ENCODE measurements at places on chromosomes 4 and X. TPM values are rescaled to one million over a fixed set of nuclear protein-coding genes. Genes with fewer than 3 reads are reported as not detected.

DNA sequence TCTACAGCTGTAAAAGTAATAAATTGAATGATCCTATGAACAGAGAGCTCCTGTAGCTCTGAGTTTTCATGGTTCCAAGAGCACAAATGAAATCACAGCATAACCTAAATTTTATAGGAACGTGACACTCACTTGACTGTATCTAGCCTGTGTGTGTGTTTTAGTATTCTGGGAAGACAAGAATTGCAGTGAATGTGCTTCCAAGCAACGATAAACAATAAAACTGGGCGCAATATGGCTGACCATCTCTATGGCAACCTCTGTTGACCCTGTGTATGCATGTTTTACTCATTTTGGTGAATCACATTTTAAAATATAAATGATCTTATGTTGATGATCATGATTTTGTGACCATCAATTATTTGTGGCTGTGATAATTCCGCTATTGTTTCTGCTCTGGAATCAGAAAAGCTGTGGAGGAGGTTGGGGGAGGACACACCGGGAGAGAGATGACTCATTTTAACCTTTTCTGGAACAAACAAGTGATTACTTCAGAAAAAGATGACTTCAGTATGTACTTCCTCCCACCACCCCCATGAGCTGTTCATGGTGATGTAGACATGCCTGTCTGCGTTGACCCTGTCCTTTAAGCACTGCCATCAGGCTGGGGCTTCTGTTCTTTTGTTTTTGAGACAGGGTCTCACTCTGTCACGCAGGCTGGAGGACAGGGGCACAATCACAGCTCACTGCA, 31.8 kb downstream of the USP11 start:
- DNase-seq, result peak; percentile 16

PTCHD1 gene
- not detected for total RNA-seq

DNA sequence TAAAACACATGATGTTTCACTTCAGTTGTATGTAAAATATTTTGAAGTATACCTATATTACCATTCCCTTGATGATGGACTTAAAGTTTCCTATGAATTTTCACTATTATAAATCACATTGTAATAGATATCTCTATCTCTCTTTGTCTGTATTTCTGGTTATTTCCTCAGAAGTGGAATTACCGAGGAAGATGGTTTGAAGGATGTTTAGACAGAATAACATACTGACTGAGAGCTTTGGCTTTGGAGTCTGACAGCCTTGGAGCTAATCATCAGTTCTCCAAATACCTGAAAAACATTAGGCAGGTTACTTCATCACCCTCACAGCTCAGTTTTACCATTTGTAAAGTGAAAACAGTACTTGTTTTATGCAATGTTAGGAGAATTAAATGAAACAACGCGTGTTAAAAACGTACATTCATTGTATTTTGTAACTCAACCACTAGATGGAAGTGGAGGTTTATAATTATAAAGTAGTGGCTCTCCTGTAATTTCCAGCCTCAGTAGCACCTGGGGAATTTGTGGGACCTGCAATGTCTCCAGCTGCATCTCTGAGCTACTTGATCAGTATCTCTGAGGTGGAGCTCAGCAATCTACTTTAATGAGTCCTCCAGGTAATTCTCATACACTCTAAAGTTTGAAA, 14.3 kb downstream of the JCHAIN start:
- no peak for DNase-seq

DNA sequence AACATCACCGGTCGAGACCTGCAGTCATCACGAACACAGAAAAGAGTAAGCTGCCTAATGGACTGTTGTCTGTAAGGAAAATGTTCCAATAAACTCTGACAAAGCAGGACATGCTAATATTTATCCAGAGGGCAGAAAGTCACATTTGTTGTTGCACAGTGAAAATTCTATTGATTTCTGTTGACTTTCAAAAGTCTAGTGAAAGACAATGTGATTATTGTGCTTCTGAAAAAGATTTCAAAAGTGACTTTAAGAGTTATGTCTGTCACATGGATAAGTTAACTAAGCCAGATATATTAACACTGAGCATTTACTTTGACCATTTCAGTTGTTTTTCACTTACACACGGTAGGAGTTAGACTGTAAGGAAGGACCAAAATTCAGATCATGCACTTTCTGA, 9.3 kb upstream of the RFC1 start:
- DNase-seq, result no peak

All from activated CD4-positive, alpha-beta memory T cell treated with anti-CD3 and anti-CD28 coated beads, Interleukin-2, amount 10 ng/mL, durations not matched to agents 7 days and 5 days (primary cell).